CD4-positive, alpha-beta T cell treated with Interleukin-15 for 1 hour (primary cell): ENCODE measurements at places on chromosomes 1 and 21.
A peak's percentile ranks its signal among the peaks of the same experiment; 100 is the strongest.

DNA sequence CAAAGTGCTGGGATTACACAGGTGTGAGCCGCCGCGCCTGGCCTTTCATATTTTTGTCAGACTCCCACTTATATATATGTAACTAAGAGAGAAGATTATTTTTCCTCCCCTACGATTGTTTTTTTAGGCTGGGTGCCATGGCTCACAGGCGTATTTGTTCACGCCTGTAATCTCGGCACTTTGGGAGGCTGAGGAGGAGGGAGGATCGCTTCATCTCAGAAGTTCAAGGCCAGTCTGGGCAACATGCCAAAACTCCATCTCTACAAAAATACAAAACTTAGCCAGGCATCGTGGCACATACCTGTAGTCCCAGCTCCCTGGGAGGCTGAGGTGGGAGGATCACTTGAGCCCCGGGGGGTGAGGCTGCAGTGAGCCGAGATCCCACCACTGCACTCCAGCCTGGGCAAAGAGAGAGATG, 23.9 kb upstream of the ITLN2 start:
- DNase-seq = no peak

DNA sequence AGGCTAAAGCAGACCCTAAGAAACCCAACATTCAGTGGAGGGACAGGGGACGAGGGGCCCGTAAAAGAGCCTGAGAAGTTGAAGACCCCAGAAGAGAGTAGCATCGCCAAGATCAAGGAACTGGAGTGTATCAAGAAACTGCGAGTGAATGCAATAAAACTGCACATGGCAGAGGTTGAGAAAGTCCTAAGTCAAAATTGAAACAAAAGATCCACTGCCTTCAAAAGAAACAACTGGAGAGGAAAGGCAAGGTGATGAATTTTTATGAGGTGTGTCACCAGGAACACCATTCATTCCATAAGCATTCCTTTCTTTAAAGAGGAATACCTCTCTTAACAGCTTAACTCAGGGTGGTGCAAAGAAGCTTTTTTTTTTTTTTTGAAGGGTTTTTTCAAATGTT, 38.3 kb upstream of the ADORA3 start:
- no peak for DNase-seq

DNA sequence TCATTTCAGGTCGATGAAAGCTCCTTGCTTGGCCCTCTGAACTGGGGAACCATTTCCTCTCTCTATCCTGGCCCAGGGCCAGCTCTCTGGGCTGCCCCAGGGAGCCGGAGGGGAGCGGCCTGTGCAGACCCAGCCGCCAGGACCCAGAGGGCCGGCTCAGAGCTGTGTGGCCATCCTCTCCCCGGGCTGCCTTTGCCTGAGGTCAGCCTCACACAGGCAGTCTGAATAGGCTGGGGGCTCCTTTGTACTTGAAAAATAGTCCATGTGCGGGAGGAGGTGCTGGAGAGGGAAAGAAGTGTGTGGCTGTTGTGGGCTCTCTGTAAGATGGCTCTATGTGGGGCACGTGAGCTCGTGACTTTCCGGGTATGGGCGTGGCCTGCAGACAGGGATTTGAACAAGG, 275.1 kb upstream of the VAMP3 start:
- no peak for DNase-seq

DNA sequence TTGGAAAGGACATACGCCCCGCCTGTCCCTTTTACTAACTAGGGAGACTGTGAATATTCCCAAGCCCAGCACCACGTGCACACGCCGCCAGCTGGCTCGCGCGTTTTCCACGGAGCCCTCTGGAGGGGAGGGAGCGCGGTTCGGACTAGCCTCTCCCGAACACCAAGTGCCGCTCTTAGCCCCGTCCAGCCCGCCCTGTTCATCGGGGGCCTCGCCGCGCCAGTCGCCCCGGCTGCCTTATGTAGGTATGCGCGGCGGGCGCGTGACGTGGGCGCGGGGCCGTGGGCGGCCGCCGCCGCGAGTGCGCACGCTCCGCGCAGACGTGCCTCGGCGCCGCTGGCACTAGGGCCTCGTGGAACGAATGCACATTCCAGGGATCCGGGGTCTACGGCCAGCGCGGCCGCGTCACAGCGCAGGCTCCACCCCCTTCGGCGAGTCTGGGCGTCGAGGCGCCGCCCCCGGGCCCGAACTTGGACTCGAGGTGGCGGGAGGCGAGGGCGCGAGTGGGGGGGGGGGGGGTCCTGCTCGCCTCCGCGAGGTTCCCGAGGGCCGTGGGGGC, 767 bp upstream of the IRF2BP2 start:
- DNase-seq = peak; percentile 95

DNA sequence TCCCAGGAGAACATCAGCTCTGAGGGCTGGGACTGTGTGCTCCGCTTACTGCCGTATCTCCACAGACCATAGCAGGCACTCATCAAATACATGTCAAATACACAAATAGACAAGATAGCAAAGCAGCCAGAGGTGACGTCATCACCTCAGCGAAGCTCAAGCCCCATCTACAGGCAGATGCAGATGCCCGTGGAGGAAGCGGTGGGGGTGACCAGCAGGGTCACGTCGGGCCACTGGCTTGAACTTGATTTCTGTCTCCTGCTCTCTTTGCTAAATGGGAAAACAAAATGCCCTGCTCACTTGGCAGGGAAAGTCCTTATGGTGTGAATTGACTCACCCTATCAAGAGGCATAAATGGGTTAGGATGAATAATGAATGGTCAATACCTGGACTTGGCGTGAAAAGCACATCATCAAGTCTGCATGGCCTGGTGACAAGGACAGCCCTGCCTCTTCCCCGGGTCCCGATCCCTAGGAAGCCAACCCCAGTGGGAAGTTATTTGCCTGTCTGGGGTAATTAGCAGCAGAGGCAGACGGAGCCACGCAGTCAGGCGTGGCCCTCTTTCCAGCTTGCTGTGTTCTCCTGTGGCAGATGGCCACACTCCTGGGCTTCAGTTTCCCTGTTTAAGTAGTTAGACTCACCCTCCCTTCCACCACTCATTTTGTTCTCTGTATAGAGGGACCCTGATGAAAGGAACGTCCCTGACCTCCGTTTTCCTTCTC, 536.0 kb downstream of the NPHP4 start:
- no peak for DNase-seq

- no peak for DNase-seq
These were observed 93.2 kb downstream of the CCDC185 start for GRCh38 chr1:223486366-223486765.
